GDM1 (cell line): ENCODE measurements at places on chromosomes 11 and 22.
A peak's percentile ranks its signal among the peaks of the same experiment; 100 is the strongest.

DNA sequence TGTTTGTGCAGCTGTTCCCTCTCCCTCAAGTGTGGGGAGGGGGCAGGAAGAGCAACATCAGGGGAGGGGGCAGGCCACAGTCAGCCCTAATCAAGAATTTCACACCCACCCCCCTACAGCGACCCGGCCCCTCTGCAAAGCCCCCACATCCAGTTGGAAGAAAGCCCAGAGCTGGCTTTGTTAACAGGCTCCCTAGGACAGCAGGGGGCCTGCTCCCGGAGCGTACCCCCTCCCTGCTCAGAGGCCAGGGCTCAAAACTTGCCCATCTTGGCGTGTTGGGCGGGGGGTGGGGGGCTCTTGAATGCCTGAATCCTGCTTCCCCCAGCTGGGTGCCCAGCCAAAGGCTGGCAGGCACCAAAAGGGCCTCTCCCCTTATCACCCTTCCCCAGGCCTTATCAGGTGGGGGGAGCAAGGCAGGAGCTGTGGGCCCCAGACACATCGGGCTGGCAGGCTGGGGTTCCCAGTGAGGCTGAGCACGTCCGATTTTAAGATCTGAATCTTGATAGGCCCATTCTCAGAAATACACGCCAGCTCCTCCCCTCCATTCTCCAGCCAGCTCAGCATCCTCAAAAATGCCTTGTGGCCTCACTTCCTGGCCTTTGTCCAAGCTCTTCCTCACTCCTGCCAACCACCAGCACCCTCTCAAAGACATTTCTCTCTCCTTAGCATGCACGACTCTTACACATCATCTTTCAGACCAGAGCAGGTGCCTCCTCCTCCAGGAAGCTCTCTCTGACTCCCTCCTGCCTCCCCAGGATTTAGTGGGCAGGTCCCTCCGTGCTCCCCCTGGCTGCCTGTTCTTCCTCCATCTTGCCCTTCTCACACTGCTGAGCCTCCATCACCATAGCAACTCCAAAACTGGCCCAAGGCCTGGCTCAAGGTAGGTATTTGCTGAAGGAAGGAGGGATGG, 384.8 kb downstream of the MN1 start:
- no peak for DNase-seq

DNA sequence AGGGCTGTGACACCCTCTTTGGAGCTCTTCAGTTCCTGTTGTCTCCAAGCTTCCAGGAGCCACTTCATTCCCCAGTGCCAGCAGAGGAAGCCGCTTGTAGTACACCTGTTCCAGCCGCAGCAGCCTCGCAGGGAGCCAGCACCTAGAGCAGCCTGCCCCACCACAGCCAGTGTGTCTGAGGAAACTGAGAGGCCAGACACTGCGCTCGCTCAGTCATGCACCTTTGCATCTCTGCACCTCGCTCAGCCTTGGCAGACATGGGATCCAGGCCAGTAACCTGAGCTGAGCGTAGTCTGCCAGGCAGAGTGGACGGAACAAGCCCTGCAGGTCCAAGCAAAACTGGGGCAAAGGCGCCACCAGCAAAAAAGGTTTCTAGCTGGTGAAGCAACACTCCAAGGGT, 1072.1 kb downstream of the JRKL start:
- DNase-seq: no peak

DNA sequence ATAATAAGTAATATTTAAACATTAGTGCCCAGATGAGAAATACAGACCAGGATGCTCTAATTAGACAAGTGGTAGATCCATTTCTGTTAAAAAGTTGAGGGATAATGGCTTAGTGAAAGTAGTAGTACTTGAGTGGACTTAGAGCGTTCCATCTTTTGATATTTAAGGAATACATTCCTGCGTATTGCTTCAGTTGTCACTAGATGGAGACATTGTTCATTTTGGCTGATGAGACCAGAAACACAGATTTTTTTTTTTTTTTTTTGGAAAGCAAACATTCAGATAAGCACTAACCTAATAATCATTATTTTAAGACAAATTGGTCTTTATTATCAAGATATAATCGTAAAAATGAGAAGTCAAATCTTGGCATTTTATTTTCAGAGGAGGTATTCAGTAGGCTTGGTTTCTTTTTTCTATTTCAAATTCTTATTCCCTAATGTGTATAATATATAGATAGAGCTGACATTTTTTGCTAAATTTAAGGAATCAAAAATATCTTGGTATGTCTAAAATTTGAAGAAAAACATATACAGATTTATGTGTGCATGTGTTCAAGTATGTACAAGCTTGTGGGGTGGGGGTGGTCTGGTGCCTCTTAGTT, 92.9 kb downstream of the DYNC2H1 start:
- no peak for DNase-seq

DNA sequence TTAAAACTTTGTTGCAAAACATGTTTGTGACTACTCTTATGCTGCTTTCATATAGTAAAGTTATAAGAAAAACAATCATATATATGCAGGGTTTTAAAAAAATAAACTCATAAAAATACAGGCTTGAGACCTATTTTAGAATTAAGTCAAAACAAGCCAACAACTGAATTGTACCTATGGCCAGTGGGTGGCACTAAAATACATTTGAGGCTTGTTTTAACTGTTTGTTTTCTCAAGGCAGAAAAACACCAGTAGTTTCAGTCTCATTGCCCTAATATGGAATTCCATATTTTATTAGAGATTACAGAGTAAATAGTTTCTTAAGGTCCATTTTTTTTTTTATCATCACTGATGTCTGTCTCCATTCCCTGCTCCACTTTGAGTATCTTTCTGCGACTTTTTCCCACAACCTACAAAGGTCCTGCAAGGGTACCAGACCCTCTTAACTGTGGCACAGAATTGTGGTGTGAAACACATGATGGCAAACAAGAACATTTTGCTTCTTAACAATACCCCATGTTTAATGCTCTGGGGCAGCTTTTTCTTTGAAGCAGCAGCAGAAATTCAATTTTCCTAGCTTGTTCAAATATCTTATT, 8.5 kb upstream of the CCDC89 start:
- DNase-seq: no peak

DNA sequence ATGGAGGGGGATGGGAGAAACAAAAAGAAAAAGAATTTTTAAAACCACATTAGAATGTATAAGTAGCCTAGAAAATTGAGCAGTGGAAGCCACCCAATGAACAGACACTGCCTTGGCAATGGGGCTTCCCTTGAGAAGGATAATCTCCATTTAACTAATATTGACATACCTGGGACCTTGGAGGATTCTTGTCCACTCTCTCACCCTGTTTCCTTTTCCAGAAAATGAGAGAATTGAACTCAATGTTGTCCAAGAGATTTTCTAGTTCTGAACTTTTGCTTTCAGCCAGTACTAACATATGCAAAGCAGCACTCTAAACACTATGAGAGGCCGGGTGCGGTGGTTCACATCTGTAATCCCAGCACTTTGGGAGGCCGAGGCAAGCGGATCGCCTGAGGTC, 524 bp downstream of the MS4A8 start:
- no peak for DNase-seq

DNA sequence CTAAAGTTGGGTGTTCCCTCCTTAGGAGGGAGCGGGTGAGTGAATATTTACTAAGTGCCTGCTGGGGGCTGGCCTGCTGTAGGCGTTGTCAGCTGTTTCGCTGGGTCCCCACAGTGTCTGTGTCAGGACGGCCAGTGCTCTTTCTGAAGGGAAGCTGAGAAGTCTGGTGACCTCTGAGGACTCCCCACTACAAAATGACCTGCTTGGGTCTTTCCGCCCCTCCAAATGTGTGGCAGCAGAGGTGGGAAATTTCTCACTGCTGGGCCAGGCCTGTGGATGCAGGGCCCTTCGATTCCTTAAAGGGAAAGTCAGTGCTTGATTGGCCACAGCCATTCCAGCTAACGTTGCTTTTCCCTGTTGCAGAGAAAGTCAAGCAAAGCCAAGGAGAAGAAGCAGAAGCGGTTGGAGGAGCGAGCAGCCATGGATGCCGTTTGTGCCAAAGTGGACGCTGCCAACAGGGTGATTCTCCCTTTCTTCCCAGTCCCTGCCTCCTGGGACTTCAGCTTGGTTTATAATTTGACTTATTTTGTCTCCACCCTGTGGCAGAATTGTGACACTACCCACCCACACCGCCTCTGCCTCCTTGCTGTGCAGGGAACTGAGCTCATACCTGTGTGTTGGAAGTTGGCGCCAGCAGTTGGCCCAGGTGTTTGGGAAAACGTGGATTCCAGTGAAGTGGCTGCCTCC, 6.8 kb downstream of the NAA40 start:
- DNase-seq: peak; percentile 7

GRCh38 chr22:48333323-48333763, 1494.3 kb downstream of the BRD1 start:
- DNase-seq: no peak

GRCh38 chr11:73188301-73188700, 29.8 kb upstream of the P2RY2 start:
- DNase-seq: no peak

DNA sequence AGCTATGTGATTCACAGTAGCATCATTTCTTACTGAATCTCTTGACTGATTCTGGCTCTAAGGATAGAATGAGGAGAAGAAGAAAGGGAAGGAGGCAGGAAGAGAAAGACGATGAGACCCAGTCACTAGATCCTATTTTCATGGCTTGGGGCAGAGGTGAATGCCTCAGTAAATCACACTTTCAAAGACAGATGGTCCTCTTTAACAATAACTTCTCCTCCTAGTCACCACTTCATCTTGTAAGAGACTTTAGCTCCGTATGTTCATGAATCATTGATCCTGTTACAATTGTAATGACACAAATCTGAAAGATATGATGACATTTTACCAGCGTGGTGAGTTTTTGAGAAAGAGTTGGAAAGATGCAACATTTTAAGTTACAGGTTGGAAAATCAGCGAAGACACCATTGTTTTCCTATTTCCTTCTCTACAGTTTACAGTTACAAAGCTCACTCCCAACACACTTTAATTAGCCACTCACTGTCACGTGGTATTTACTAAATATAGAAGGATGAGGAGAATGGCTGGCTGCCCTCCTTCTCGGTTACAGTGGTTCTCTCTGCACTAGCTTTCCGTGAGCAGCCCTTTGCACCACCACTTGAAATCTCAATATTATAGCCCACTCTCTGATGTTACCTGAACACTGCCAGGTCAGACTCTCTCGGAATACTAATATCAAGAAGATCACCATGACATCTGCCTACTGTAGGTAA, 205.8 kb downstream of the CADM1 start:
- no peak for DNase-seq

DNA sequence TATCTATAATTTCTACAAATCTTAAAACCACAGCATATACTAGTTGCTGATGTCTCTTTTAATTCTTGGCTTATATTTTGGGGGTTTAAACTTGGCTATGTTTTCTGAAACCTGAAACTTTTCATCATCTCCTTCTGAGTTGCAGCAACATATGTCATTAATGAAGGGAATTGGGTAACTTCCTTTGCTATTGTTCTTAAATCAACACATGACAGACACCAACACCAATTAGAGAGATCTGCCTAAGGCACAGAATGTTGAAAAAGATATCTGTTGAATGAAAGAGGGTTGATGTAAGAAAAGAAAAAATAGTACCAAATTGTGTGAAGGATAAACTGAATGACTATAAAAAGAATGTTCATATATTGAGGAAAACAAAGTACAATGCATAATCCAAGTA, 10.3 kb upstream of the GAS2 start:
- DNase-seq: no peak

- DNase-seq: no peak
Measured at GRCh38 chr11:45166604-45166897, 20.1 kb downstream of the PRDM11 start.

- no peak for DNase-seq
Measured at GRCh38 chr11:42251984-42252383, 792.5 kb upstream of the LRRC4C start.

GRCh38 chr22:42623301-42623751, 8.6 kb upstream of the POLDIP3 start:
- DNase-seq: peak; percentile 34

- no peak for DNase-seq
Measured at GRCh38 chr11:5618807-5619206, 6.0 kb upstream of the TRIM34 start.

DNA sequence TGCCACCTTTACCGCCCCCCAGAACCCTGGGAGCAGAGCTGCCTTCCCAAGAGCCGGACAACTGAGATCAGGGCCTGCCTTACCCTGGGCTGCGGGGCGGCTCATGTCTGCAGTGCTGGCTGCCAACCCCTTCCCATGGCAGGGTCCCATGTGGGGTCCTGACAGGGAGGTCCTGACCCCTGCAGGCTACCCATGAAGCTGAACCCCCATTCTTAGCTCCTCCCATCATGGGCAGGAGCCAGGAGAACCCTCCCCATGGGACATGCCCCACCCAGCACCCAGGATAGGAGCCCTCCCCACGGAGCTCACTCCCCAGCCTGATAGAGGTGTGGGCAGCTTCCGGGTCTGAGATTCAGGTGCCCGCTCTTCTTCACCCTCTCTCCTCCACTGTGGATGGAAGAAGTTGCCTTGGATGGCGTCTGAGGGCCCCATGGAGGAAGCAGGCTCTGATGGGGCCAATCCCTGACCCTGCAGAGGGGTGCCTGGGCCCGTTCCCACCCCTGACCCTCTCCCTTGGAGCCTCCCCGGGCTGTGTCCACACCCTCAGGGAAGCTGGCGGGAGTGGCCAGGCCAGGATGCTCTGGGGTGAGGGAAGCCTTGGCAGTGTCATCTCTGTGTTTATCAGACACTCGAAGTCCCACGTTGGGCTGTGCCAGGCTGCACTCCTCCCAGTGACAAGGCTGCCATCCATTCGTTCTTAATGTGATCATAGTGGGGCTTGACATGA, 1508.2 kb downstream of the BRD1 start:
- DNase-seq: no peak

- DNase-seq: no peak
Measured at GRCh38 chr22:35837101-35837727, 119.5 kb downstream of the APOL5 start.

DNA sequence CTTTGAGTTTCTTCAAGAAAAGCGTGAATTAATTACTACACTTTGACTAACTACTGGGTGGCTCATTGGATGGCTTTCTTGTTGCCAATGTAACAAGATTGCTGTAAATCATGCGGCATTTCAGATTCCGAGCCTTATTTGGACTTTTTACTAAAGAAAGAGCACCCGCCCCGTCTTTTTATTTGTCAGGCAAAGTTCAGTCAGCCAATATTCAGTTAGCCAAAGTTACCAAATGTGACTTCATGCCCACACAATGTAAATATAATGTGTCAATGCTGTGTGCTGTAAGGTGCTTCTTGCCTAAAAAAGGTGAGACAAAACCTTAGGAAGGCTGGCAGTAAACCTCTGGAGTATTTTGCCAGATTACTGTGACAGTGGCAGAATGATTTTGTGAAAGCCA, 14.8 kb downstream of the FLI1 start:
- no peak for DNase-seq

GRCh38 chr11:32962016-32962415, 53.7 kb upstream of the DEPDC7 start:
- DNase-seq: no peak
